Renal pelvis (tissue), 12 donors: ENCODE measurements at places on chromosomes 5 and 9.
A peak's percentile ranks its signal among the peaks of the same experiment; 100 is the strongest.

DNA sequence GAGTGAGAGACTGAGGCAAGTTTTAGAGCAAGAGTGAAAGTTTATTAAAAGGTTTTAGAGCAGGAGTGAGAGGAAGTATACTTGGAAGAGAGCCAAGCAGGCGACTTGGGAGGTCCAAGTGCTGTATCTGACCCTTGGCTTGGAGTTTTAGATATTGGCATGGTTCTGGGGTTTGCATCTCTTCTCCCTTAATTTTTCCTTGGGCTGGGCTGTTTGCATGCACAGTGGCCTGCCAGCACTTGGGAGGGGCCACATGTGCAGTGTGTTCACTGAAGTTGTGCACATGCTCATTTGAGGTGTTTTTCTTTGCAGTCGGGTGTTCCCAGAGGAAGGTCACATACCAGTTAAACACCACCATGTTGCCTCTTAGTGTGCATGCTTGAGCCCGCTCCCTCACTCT lies 464.1 kb downstream of the DMRT2 start:
- DNase-seq: no peak

DNA sequence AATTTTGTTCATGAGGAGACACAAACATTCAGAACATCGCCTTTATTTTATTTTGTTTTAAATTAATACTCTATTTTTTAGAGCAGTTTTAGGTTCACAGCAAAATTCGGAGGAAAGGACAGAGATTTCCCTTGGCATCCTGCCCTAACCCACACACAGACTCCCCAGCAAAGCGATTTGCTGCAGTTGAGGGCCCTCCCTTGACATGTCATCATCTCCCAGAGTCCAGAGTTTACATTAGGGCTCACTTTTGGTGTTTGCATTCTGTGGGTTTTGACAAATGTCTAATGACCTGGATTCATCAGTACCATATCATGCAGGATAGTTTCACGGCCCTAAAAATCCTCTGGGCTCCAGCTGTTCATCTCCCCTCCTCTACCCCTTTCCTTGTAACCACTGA lies 33.6 kb upstream of the COL5A1 start:
- no peak for DNase-seq

DNA sequence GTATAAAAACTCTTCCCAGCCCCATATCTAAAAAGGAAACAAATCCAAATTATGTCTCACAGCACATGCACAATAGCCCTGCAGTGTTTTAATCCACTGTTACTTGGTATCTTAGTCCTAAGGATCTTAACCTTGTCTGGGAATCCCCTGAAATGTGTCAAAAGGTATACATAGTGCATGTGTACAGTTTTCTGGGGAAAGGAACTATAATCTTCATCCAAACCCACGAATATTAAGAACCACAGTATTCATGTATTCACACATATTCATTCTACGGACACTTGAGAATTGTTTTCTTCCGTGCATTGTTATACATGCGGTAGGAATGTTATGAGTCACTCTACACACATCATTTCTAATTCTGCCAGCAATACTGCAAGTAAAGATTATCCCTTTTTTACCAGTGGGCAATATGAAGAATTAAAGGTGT lies 47.8 kb upstream of the SNX2 start:
- DNase-seq: no peak

DNA sequence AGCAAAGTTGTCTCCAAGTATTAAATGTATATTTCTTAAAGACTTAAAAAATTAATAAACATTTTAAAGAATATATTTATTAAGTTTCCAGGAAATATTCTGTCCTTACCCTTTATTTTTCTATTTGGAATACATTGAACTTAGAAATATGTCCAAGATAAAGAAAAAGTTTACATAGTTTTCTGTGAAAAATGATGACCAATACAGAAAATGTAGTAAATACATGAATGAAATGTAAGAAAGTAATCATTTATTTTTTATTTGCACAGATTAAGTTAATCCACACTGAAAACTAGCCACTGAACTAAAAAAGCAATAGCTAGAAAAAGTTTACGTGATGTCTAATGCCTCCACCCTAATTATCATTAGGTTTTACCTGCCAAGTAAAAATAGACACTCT lies 273.2 kb downstream of the ARL15 start:
- DNase-seq: no peak

DNA sequence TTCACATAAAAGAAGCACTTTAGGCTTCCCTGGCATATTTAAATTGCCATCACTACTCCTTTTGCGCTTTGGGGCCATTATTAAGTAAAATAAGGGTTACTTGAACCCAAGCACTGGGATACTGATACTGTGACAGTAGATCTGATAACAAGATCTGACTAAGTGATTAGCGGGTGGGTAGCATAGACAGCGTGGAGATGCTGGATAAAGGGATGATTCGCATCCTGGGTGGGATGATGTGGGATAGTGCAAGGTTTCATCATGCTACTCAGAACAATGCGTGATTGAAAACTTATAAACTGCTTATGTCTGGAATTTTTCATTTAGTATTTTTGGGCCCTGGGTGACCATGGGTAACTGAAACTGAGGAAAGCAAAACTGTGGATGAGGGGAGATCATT lies 75.1 kb downstream of the PTTG1 start:
- no peak for DNase-seq

DNA sequence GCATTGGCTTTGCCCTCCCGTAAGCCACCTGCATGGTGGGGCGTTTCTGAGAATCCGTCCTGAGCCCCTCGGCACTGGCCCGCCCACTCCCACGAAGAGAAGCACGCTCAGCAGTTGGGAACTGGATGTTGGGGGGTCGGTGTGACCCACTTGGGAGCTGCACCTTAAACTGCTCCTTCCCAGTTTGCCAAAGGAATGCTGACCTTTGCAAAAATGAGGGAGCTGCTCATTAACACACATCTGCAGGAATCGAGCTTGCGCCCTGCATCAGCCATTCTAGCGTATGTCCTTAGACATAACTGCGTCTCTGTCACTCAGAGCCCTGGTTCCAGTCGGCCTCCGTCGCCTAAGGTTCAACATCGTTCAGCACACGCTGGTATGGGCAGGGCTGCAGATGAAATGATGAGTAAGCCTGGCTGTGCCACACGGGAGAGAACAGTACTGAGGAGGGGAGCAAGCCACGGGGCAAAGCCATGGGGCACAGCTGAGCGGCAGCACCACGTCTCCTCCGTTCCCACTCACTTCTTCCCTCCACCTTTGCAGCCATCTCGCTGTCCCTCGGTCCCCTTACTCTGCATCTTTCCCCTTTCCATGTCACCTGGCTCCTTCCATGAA lies 28.8 kb upstream of the NCS1 start:
- no peak for DNase-seq

DNA sequence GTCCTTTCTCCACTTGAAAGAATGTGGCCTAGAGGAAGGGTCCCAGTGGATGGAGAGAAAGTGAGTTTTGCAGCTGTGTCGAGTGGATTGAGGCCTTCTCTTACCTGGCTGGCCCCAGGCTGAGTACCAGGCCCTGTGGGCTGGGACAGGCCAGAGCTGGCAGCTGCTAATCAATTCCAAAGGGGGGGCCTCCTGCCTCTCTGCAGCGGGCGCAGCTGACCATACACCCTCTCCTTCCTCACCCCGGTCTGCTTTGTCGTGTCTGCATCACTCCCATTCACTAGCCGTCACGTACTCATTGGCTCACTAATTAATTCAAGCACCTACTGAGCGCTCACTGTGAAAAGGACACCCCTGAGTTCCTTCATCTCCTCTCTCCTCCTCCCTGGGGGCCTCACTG lies 58.4 kb upstream of the PITX1 start:
- no peak for DNase-seq

GRCh38 chr5:178450121-178451028 lies 139.8 kb downstream of the COL23A1 start:
- DNase-seq: no peak

GRCh38 chr5:53126521-53126920 lies 17.0 kb upstream of the MOCS2 start:
- no peak for DNase-seq

DNA sequence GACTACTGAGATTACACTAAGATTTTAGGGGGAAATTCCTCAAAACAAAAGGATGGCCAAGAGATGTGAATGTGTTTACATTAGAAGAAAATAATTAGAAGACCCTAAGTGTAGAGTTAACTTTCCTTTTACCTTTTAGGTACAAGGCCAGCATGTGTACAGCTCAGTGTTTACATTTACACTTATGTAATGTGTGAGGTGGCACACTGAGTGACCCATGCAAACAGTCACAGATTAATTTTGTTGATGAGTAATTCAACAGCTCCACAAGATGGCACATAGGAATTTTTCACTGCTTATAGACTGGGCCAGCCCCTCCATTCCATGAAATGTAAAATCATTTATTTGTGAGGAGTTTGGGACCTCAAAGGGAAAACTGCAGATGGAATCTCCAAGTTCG lies 90.1 kb upstream of the SLC12A2 start:
- DNase-seq: no peak

DNA sequence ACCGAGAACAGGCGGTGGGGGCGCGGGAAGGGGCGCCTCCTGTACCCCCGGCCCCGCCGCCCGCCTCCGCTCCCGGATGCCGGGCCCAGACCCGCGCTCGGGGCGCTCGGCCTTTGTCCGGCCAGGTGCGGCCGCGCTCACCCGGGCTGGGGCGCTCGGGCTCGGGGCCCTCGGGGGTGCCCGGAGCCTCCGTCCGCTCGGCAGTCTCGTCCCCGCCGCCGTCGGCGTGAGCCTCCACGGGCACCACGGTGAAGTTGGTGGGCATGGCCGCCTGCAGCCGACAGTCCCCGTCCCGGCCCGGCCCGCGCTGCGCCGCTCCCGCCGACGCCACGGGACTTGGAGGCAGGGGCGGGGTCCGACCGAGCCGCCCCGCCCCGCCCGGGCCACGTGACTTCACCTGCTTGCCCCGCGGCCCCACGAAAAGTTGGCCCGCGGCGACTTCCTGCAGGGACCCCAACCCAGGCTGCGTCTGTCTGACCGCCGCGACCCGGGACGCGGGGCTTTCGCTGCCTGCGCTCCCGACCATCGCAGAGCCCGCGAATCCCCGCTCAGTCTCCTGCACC lies at the start of gene SLC12A7:
TSS of gene SLC12A7 (minus strand) at position 337 of the 563 bp plus-strand sequence. CDS start at position 265, 72 bp downstream.
- no peak for DNase-seq

DNA sequence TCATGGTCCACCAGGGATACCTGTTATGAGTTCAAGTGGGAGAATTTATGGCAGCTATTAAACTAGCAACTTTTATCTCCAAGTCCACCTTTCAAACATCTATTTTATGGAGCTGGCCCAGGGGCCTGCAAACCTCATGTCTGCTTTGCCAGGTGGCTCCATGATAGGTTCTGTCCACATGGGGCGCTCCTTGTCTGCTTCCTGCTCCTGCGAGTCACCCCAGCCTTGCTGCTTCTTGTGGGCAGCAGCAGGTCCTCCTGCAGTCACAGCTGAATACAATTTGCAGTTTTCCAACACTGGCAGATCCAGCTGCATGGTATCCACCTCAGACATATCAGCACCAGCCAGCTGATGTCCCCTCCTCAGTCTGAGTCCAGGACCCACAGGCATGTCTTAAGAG lies 39.6 kb upstream of the FRRS1L start:
- no peak for DNase-seq

- no peak for DNase-seq
Measured at GRCh38 chr9:133589454-133590227, 19.5 kb downstream of the FAM163B start.

DNA sequence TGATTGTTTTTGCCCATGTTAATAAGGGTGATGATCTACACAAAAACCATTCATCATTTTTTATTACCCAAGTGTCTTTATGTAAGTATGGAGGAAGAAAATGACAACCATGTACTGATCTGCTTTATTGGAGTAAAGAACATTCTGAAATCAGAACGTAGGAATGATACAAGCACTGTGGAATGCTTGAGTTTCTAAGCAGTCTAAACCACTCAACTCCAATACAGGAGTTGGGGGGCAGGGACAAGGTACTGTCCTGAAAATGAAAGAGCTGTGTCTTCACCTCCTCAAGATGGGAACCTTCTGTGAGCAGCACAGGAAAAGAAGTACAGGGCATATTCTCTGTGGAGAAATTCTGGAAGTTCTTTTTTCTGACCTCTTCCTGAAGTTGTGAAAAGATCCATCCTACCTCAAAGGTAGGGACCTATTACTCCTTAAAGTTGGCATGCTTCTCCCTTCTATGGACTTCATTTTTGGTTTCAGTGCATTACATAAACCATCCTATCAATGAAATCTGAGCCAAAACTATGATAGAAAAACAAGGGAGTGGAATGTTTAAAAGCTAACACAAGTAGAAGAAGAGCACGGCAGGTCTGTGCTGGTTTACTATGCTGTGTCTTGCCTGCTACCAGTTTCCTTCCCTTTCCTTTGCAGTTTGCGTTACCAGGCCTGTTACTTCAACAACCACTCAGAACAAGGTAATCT lies 202.6 kb downstream of the SEMA5A start:
- DNase-seq: no peak

DNA sequence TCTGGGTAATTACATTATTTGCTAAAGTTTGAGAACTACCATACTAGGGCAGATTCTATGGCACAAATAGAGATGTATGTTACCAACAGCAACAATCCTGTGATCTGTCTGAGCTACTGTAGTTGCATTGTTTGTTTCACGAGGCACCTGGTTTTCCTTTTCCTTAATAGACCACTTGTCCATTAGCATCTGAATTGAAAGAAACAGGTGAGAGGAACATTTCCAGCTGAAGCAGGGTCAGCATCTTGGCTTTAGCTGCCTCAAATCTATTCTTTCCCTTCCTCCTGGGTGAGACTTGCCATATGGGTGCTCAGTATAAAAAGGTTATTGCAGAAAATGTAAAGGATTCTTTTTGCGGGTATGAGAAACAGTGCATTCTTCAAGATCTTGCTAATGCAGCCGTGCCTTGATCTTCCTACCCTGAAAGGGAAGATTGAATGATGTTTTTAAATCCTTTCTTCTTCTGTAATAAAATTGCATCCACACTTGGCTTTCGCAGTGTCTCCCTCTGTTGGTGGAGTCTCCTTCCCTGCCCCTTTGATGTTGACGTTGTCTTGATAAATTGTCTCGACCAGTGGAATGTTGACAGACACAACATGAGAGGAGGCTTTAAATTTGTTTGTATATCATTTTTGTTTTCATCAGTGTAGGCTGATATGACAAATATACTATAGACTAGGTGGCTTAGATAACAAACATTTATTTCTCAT lies 118.0 kb upstream of the BRINP1 start:
- no peak for DNase-seq

GRCh38 chr5:40797273-40798011 lies 732 bp downstream of the PRKAA1 start:
- peak; percentile 65 for DNase-seq

DNA sequence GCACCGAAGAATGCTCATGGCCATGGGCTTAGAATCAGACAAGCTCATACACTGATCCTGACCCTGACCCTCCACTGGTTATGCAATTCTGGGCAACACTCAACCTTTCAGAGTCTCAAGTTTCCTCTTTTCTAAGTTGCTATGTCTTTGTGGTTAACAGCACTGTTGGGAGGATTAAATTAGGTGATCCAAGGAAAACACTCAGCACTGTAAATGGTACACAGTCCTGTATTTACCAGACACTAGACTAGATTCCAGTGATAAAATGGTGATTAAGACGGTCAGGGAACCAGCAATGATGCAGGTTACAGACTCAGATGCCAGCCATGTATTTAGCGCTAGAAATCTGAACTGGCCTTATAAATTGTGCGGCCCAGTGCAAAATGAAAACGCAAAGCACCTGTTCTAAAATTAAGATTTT lies 8.1 kb downstream of the ARL15 start:
- DNase-seq: no peak
